ENCODE measurements at places on chromosomes 3 and 15.

DNA sequence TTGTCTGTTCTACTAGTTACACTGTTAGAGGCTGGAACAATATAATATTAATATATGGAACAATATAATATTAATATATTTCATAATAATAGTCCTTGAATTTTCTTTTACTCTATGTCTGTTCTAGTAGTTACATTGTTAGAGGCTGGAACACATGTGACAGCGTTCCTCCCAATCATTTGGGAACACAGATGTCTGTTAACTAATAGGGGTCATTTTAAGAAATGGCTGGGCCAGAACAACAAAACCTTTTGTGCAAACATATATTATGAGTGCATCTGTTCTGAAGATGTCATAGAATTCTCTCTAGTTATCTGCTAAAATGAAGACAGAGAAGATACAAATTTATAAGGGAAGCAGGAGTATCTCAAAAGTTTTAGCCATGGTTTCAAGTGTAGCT lies 114.0 kb upstream of the PDZRN3 start:
- DNase-seq: no peak

DNA sequence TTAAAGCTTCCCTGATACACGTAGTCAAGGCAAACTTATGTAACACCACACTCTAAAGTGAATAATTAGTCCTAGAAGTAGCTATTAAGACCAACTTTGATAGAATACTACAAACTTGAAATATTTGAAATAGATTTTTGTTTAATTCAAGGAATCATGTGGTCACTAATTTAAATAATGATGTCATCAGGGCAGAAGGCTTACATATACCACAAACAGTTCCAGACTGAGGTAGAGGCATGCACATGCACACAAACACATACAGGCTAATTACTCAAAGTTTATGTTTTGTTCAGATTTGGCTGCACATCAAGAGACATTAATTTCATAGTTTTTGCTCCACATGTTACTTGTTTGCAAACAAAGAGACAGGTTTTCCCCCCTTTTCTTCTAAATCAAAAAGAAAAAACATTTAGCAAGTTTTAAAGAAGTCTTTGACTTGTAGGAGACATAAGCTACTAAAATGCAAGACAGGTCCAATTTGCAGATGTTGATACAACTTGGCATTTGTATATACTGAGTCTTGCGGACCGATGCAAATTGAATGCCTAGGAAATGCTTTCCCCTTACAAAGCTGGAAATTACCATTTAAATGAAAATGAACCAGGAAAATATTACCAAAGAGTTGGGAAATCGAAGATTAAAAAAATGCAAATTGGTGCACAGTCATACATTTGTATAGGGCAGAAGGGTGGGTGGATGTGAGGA lies 594.8 kb downstream of the MAGI1 start:
- DNase-seq: no peak

DNA sequence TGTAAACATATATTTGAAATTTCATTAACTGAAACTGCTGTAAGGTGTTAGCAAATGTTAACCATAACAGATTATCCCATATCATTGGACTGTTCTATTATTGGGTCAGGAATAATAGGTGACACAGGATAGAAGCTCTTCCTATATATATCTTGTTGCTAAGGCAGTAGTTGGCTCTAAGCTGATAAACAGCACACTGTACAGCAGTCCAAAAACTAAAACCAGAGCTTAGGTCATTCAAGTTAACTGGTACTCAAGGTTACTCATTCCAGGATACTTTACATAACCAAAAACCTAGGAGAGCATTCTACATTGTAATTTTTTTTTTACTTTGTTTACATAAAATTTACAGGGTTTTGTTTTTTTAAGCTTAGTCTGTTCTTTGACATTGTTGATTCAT lies 8.9 kb downstream of the DNAJC19 start:
- DNase-seq: no peak

- DNase-seq: no peak
These were observed 11.7 kb upstream of the WNT7A start for GRCh38 chr3:13891492-13892073.

- no peak for DNase-seq
These were observed 15.4 kb upstream of the APEH start for GRCh38 chr3:49658711-49659110.

GRCh38 chr15:87419344-87419743 lies 837.2 kb downstream of the NTRK3 start:
- no peak for DNase-seq

DNA sequence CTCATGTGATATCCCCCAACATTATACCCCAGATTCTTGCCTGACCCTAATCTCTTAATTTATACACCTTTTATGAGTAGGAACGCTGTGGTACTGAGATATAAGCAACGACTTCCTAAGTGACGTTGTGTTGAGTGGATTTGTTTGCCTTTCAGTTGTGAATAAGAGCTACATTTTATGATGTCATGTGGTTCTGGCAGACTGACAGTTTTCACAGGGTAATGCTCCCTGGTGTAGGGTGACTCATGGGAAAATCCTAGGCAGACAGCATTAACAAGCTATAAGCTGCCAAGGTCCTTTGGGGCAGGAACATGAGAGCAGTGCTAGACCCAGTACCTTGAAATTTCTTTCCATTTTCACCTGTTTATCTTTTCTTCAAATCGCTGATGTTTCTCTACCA lies 11.2 kb downstream of the C3orf52 start:
- no peak for DNase-seq

DNA sequence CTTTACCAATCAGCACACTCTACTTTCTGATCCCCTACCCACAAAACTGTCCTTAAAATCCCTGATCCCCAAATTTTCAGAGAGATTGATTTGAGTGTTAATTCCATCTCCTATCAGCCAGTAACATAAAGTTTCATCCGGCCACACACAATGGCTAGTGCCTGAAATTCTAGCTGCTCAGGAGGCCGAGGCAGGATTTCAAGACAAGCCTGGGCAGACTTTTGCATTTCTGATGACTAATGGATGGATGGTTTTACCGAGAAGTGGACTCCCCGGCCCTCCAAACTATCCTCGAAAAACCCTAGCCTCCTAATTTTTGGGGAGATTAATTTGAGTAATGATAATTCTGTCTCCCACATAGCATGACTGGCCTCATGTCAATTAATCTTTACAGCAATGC lies 269.8 kb upstream of the POU1F1 start:
- no peak for DNase-seq

DNA sequence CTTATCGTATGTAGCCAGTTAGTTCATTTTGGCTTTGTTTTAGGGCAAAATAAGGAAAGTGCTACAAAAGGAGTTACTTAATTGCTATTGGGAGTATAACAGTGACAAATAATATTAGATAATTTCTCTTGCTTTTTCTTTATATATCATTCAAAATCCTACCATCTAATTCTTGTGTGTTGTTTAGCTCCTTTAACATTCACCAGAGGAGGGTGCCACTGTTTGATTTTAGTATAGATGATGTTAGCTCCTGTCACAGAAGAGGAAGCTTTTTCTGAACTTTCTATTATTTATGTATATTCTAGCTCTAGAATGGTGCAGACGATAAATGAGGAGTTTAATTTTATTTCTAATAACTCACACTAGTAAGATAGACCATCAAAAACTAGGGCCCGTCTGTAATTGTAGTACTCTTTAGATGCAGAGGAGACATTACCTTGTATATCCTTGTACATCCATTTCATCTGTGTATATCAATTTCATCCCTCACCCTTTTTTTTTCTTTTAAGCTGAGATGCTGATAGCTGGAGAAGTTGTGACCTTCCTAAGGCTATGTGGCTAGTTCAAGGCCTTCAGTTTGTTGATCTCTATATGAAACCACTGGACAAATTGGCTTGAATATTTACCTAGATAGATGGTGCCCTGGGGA lies 3.0 kb downstream of the PPM1L start:
- no peak for DNase-seq

DNA sequence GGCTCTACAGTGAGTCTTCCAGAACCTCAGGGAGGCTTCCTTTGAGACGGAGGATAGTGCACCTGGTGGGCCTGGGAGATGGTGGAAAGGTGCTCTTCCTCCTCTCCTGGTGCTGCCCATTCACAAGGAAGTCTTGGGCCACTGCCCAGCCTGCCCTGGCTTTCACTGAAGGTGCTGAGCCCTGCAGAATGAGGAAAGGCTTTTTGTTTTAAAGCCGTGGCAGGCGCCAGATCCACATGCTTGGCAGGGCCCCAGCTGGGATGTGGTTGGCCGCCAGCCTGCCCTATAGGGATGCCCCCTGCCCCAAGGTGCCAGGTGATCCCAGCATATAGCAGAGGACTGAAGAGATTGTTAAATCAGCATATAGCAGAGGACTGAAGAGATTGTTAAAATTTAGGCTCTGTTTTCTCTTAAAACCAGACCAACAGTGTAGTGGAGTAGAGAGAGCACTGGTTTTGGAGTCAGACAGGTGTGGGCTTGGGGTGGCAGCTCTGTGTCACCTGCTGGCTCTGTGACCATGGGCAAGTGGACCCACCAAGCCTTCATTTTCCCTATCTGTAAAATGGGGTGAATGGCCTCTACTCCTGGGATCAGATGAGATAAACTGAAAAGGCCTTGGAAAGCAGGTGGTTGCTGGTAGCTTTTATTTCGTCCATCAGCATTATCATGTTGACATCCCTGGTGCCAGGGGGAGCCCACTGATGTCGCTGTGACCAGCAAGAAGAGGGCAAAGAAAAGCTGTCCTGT lies 53.3 kb downstream of the SLC6A6 start:
- no peak for DNase-seq

DNA sequence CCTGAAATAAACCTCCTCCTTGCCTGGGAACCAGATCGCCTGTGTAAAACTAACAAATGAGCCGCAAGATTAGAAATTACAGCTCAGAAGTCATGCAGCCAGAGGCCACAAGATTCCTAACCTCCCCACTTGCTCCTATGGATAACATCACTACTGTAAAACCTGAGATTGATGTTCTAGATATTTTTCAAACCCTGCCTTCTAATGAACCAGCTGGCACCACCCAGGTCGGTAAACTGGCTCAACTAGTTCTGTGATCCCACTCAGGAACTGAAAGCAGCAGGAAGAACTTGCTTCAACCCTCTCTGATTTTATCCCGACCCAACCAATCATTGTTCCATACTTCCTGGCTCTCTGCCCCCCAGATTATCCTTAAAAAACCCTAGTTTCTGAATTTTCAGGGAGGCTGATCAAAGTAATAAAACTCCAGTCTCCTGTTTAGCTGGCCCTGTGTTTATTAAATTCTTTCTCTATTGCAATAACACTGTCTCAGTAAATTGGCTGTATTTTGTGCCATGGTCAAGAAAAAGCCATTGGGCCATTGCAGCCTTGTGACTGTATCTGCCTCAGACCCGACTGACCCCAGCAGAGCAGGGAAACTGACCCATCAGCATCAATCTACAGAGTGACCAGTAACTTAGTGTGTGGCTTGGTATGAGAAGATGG lies 98.9 kb downstream of the RPLP1 start:
- no peak for DNase-seq

GRCh38 chr15:79122991-79123390 lies 32.4 kb upstream of the RASGRF1 start:
- no peak for DNase-seq

GRCh38 chr3:118536764-118537163 lies 497.9 kb downstream of the IGSF11 start:
- DNase-seq: no peak

DNA sequence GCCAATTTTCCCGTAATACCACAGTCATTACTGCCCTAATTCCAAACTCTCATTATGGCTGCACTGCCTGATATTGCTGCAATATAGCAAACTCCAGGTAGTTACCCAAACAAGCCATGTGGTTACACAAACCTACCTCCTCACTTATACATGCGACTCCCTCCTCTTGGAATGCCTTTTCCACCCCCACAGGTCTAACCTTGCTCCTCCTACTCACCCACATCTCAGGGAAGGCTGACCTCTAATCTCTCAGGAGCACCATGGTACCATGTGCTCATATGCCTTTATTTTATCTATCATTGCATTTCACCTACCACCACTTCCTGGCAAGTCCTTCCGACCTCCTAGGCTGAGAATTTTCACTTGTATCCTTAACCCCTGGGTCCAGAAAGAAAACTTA lies 2.9 kb downstream of the RBPMS2 start:
- no peak for DNase-seq

DNA sequence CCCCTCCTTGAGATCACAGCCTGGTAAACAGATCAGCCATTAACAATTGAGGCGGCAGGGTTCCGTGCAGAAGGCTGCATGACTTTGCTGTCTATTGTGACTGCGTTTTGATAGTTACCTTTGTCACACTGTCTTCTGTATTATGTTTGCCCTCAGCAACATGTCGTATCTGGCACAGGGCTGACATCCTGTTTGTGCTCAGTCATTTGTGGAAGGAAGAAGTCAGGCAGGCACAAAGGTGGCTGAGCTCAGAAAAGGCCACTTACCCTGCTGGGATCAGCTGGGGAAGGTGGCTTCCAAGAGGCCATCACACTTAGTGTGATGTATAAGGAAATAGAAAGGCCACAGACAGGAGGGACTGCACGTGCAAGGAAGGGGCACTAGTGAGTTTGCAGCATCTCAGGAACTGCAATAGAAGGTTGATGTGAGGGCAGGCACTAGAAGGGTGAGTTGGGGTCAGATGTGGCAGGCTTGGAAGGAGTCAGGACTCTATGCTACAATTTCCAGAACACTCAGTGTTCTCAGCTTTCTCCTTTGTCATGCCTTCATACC lies 13.4 kb downstream of the PML start:
- DNase-seq: no peak

GRCh38 chr3:177150970-177151627 lies 46.2 kb downstream of the TBL1XR1 start:
- DNase-seq: no peak

DNA sequence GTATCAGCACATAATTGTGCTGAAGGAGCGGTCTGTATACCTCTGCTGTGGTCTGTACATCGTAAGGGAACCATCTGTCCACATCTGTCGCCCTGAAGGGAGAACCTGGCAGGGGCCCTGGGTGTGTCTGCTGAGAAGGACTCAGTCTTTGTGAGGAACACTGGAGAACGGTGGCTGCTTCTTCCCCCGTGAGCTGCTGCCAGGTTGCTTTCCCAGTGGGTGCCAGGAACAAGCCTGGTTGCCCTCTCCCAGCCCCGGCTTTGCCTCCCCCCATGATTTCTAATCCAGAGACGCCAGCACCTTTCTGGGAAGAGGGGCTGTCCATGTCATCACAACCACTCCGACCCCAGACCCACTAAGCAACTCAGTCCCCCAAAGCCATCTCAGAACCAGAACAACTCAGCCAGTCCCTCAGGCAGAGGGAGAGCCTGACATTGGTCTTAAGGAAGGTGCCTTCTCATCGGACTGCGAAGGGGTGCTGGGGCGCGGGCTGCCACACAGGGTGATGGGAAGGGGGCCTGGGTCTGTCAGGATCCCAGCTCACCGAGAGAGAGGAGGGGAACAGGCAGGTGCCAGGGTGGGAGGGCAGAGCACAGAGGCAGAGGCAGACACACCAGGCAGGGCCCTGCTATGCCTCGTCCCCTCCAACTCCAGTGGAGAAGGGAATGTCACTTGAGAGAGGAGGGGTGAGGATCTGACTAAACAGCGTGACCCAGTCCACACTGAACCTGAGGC lies 8.5 kb downstream of the TNK2 start:
- DNase-seq: no peak

GRCh38 chr3:39327053-39327745 lies 2.3 kb upstream of the CCR8 start:
- DNase-seq: no peak

DNA sequence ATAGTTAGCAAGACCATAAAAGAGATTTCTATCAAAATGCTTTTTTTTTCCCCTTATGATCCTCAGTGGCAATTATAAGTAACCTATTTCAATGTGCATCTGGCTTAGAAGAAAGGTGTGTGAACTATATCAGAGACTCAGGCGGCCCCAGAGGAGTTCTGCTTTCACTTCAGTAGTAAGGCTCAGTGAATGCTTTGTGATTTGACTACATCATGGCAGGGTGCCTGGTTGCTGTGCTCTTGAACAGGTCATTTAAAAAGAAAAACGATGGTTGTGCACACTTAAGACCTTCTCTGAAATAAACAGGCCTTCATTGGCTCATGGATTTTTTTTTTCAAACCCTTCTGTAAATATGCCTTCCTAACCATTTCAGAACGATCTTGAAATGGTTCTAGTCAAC lies 400.4 kb upstream of the RARB start:
- no peak for DNase-seq
